ENCODE measurements at places on chromosomes 6 and 20.

DNA sequence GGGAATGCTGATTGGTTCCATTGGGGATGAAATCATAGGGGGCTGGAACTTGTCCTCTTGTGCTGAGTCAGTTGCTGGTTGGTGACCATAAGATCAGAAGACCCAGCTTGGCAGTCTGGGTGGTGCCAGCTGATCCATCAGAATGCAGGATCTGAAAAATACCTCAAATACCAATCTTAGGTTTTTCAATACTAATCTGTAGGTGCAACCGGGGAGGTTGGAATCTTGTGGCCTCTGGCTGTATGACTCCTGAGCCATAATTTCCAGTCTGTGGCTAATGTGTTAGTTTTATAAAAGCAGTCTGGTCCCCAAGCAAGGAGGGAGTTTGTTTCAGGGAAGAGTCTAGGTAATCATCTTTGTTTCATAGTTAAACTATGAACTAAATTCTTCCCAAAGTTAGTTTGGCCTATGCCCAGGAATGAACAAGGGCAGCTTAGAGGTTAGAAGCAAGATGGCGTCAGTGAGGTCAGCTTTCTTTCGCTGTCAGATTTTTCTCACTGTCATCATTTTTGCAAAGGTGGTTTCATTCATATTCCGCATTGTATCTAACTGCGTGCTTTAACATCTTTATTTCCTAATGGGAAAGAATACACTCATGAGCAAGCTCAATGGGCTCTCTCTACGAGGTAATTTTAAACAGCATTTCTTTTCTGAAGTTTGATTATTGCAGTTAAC is 2.0 kb downstream of the ARMH2 start:
- no peak for DNase-seq

DNA sequence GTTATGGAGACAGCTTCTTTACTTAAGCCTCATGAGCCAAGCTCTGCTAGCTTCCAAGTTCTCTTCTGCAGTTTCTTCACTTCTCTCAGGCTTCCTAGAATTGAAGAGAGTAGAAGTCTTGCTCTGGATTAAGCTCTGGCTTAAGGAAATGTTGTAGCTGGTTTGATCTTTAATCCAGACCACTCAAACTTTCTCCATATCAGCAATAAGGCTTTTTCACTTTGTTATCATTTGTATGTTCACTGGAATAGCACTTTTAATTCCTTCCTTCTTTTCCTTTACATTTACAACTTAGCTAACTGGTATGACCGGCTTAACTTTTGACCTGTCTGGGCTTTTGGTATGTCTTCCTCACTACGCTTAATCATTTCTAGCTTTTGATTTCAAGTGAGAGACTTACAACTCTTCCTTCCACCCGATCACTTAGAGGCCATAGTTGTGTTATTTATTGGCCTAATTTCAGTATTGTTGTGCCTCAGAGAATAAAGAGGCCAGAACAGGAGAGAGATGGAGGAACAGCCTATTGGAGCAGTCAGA is 236.6 kb upstream of the BMP2 start:
- no peak for DNase-seq

- no peak for DNase-seq
Observed at GRCh38 chr6:129776542-129777330, 66.8 kb upstream of the ARHGAP18 start.

DNA sequence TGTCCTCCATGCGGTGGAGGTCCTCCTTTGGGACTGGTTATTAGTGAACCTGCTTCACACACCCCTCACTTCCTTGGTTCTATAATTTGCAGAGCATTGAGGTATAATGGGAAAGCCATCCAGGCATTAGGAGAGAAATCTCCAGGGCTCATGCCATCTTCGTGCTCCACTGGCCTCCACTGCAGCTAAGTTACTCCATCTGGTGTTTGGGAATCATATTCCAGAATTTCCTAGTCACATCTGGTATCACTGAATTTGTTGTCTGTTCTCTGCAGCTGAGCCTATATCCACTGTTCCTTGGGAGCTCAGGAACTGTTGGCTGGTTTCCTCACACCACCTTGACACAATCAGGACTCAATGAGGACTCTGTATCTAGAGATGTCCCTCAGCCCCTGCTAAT is 173.0 kb upstream of the TSHZ2 start:
- no peak for DNase-seq

- no peak for DNase-seq
Observed at GRCh38 chr6:168950858-168951214, 302.8 kb downstream of the THBS2 start.

GRCh38 chr20:31948008-31948407 is 3.8 kb downstream of the PDRG1 start:
- DNase-seq = no peak

DNA sequence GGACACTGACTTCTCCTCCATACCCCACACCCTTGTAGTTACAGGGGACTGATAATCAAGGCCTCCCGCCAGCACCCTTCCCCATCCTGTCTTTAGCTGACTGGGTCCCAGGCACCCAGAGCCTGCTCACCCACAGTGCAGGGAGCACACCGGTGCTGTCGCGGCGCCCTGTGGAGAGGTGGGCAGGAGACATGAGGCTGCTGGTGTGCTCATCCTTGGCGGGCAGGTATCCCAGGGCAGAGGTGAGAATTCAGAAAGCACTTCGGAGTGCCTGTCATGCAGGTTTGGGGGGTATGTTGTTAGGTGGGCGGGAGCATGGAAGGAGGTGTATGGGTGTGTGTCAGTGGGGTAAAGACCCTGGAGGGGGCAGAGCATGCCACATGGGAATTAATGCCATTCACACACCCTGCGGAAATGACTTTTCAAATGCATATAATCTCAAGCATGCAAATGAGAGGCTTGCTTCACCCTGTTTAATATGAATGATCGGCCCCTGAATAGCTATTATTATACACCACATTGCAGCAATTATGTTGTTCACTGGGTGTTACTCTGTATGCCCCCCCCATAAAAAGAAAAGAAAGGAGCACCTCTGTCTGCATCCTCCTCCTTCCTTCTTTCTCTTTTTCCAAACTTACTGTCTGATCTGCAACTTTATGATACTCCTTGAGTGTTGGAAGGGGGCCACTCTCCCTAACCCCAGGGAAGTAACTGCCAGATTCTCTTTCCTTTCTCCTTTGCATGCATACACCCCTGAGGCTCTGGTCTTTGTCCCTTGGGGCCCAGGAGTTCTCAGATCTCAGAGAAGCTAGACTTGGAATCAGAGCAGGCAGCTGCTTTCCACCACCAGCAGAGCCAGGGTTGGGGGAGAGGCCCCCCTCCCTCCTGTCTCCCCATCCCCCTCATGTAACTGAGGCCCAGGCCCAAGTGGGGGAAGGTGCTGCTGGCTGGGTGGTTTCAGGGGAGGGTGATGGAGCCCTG is 16.0 kb downstream of the FOXP4 start:
- no peak for DNase-seq

DNA sequence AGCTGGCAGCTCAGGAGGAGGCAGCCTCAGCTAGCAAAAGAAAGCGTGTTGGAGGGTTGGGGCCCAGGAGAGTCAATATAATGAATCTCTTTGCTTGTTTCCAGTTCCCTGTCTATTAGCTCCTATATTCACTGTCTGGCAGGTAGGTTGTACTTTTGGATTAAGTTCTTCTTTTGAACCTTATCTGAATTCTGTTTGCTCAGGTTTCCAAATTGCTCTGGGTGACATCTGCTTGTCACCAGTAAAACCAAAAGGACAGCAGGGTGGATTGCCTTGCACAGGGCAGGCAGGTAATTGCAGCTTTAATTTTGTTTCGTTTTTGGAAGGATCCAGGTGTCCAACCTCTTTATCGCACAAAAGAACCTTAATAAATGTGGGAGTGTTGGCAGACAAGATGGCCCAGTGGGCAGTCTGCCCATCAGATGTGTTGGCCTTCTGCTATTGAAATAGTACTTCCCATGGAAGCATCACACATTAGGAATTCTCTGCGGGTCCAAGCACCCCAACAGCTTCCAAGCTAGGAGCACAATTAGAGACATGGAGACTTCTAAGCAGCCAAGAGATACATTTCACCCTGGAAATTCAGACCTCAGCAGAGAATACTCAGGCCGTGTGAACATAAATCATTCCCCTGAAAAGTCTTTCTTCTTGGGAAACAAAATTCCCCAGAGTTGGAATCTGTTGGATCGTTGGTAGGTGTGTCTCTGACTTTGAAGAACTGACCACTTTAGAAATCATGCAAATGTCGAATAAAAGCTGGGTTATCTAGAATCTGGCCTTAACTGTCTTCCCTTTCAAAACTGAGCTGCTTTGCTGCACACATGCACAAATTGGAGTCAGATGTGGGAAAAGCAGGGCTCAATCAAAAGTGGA is 286.9 kb upstream of the BMP2 start:
- no peak for DNase-seq

DNA sequence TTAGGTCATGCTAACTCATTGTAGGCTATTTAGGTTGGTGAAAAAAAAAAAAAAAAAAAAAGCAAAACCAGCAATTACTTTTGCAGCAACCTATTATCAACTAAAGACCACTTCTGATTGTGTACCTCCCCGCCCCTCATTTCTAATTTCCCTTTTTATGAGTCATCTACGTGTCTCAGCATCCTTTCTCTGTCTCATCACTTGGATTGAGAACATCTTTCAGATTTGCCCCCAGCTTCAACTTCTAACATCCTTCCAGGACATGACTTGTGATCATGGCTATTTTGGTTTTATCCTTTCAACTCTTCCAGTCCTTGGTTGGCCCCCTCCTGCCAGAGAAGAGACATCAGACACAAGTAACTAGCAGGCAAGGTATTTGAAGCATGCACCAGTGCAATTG is 156.7 kb upstream of the CCN2 start:
- DNase-seq = no peak

DNA sequence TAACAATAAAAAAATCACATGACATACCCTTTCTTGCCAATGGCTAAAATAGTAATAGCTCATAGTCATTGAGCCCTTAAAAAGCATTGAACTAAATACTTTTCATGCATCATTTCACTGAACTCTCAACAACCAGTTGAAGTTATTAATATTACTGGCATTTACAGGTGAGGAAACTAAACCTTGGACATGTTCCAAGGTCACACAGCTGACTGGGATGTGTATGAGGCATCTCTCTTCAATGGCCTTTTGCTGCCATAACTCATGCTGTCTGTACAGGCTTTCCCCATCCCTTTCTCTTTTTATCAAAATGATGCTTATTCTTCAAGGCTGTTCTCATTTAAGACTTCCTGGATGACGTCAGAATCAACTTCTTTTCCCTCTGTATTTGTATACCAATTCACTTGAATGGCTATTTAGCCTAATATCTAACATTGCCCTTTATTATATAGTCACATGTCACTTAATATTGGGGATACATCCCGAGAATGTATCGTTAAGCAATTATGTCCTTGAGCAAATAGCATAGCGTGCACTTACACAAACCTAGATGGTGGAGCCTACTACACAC is 476.4 kb downstream of the KIF16B start:
- DNase-seq = no peak

GRCh38 chr6:108071736-108072276 is 2.7 kb downstream of the OSTM1 start:
- no peak for DNase-seq

Data from T-helper 9 cell (primary cell).